Thoracic aorta (tissue), 2 donors: ENCODE measurements at places on chromosomes 7 and 10. TPM values are rescaled to one million over a fixed set of nuclear protein-coding genes. Genes with fewer than 3 reads are reported as not detected.

DNA sequence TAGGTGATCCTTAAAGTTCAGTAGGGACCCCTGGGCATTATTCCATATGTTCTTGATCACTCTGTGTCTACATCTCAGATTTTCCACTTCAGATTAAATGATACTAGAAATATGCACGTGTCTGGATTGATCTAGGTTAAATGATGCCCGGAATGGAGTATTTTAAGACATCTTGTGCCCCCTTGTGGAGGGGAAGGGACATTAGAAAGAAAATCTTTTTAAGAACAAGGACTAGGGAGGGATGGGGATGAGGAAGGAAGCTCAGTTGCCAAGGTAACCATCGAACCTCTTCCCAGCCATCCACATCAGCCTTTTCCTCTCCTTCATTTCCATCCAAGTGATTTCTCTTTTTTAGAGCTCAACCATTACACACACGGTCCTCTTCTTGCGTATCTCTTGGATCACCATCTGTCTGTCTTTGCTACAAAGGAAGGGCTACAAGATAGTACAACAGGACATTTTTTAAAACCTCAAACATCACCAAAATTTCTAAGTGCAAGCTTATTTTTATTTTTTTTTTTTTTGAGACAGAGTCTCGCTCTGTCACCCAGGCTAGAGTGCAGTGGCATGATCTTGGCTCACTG, 40.5 kb downstream of the PRSS2 start:
- no peaks in the 10 kb centered on the region for H3K4me1 ChIP-seq
- H3K27ac ChIP-seq: no peak overlapping the region
- H3K4me3 ChIP-seq: no peak overlapping the region
- H3K27me3 ChIP-seq: no peaks in the 10 kb centered on the region

GRCh38 chr7:8481752-8482446, 48.5 kb downstream of the NXPH1 start:
- H3K4me3 ChIP-seq: no peak overlapping the region
- no peaks in the 10 kb centered on the region for H3K27me3 ChIP-seq
- H3K27ac ChIP-seq: no peak overlapping the region
- DNase-seq: no peak
- no peaks in the 10 kb centered on the region for H3K36me3 ChIP-seq
- H3K4me1 ChIP-seq: no peaks in the 10 kb centered on the region

- DNase-seq: no peak
- H3K27ac ChIP-seq: peak within 1 kb of the TSS; percentile 23
- peak within 1 kb of the TSS; percentile 93 for H3K4me3 ChIP-seq
Measured at GRCh38 chr7:73718905-73719805, at the start of gene STX1A. Gene STX1A, minus strand, starts transcription at chr7:73719669. Its CDS starts 38 bp downstream, at chr7:73719631.

- peaks cover 41% of the 10 kb centered on the region for H3K4me1 ChIP-seq
- no peak for DNase-seq
- H3K27ac ChIP-seq: no peak overlapping the region
- no peaks in the 10 kb centered on the region for H3K27me3 ChIP-seq
Measured at GRCh38 chr10:114167985-114168384, 6.0 kb downstream of the CCDC186 start.

GRCh38 chr10:124357561-124357885, 61.2 kb downstream of the OAT start:
- H3K4me3 ChIP-seq: no peak overlapping the region
- no peak for DNase-seq
- H3K27ac ChIP-seq: no peak overlapping the region
- H3K36me3 ChIP-seq: no peaks in the 10 kb centered on the region
- no peaks in the 10 kb centered on the region for H3K27me3 ChIP-seq

DNA sequence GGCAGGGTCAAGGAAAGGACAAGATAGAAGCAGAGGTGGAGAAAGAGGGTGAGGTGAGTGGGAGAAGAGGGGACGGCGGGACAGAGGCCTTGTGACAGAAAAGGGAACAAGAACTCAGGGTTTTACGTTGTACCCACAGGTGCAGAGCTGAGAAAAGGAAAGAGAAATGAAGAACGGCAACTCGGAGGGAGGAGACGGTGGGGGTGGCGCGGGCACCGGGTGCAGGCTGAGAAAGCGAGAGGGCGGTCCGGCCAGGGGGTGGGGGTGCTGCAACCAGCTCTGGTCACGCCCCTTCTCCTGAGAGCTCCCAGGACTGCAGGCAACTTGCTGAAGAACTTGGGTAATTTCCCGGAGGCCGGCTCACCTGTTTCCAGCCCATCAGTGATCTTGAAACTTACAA, 65.3 kb downstream of the CARD11 start:
- H3K27me3 ChIP-seq: no peaks in the 10 kb centered on the region
- H3K4me3 ChIP-seq: peak overlapping the region; percentile 46
- no peak for DNase-seq
- no peaks in the 10 kb centered on the region for H3K4me1 ChIP-seq

GRCh38 chr10:43415544-43415943, 6.6 kb upstream of the HNRNPF start:
- no peak overlapping the region for H3K4me3 ChIP-seq
- H3K27me3 ChIP-seq: no peaks in the 10 kb centered on the region
- peaks cover 6% of the 10 kb centered on the region for H3K4me1 ChIP-seq
- H3K27ac ChIP-seq: no peak overlapping the region
- H3K36me3 ChIP-seq: no peaks in the 10 kb centered on the region

GRCh38 chr10:11328264-11329061, 283.0 kb downstream of the USP6NL start:
- DNase-seq: no peak
- H3K4me3 ChIP-seq: peak overlapping the region; percentile 56
- H3K4me1 ChIP-seq: peaks cover 20% of the 10 kb centered on the region
- H3K27ac ChIP-seq: peak overlapping the region; percentile 67

GRCh38 chr7:99010281-99010680, 131.9 kb downstream of the TRRAP start:
- H3K27me3 ChIP-seq: no peaks in the 10 kb centered on the region
- no peak overlapping the region for H3K4me3 ChIP-seq
- peaks cover 67% of the 10 kb centered on the region for H3K36me3 ChIP-seq

GRCh38 chr10:130016993-130017630, 53.0 kb upstream of the EBF3 start:
- no peak overlapping the region for H3K4me3 ChIP-seq
- no peaks in the 10 kb centered on the region for H3K36me3 ChIP-seq
- H3K4me1 ChIP-seq: no peaks in the 10 kb centered on the region
- H3K27me3 ChIP-seq: no peaks in the 10 kb centered on the region

DNA sequence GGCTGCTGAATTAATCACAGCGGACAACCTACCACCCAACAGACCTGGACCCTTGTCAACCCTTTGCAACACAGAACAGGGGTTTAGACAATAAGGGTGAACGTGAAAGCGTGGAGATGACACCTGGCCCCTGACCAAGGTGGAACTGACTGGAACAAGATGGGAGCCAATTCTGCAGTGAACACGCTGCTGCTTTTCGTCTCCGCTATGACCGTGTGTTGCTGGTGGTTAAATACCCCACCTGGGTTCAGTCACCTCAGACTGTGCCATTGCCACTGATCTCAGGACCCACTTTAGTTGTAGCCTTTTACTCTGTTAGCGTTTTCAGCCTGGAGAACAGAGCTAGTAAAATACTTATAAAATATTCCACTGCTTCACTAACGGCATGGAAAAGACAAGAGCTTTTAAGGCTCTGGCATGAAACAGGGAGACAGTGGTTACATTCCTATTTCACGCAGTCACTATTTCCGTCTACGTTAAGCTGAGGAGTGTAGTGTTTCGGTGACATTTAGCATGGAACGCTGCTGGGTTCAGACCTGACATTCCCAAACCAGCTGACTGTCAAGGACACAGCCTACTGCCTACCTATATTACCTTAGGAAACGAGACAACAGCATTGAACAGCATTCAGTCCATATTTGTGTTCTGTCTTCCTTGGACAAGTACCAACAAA, 119.5 kb upstream of the PRSS1 start:
- H3K4me1 ChIP-seq: no peaks in the 10 kb centered on the region
- no peaks in the 10 kb centered on the region for H3K27me3 ChIP-seq
- no peak overlapping the region for H3K27ac ChIP-seq
- no peak overlapping the region for H3K4me3 ChIP-seq
- DNase-seq: no peak

GRCh38 chr7:5218564-5219360, 28.7 kb downstream of the WIPI2 start:
- peaks cover 58% of the 10 kb centered on the region for H3K36me3 ChIP-seq
- H3K4me1 ChIP-seq: no peaks in the 10 kb centered on the region
- no peaks in the 10 kb centered on the region for H3K27me3 ChIP-seq

- H3K27ac ChIP-seq: no peak overlapping the region
- no peaks in the 10 kb centered on the region for H3K36me3 ChIP-seq
- DNase-seq: no peak
- no peaks in the 10 kb centered on the region for H3K27me3 ChIP-seq
Measured at GRCh38 chr10:42992156-42992956, 84.5 kb upstream of the RET start.

DNA sequence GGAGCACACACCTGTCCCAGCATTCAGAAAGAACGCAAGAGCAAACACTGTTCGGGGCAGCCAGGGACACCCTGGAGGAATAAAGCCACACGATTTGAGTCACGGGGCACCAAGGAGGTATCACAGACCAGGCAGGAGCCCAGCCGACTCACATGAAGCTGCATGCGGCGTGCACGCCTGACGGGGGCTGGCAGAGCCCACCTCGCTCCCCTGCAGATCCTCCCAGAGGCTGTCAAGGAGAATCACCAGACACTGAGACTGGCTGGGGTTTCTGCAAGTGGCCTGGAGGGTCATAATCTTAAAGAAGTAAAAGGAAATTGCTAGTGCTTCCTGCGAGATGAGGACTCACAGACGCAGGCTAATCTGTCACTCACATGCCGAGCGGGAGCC, 61.6 kb downstream of the TCERG1L start:
- no peaks in the 10 kb centered on the region for H3K4me1 ChIP-seq
- DNase-seq: no peak
- no peak overlapping the region for H3K4me3 ChIP-seq

- H3K4me1 ChIP-seq: no peaks in the 10 kb centered on the region
- no peaks in the 10 kb centered on the region for H3K36me3 ChIP-seq
- peak overlapping the region; percentile 33 for H3K4me3 ChIP-seq
- H3K27me3 ChIP-seq: no peaks in the 10 kb centered on the region
Measured at GRCh38 chr10:5840314-5841307, 27.4 kb upstream of the GDI2 start.

DNA sequence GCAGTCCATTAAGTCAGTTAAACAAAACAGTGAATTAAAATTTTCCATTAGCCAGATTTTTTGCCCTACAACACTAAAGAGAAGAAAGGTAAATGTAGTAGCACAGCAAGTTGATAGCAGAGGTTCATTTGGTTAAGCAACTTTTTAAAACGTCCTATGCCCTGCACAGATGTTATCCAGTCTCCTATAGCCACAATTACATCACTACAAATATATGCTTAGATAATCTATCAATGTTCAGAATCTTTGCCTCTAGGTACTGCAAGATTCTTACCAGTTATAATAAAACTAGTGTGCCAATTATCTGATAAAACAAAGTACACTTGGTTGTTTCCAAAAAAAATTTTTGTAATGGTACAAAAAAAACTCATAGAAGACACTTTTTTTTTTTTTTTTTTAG, 175.5 kb upstream of the MYO3A start:
- no peak overlapping the region for H3K4me3 ChIP-seq
- no peaks in the 10 kb centered on the region for H3K4me1 ChIP-seq
- H3K27ac ChIP-seq: no peak overlapping the region

GRCh38 chr10:124708246-124708779, 35.9 kb downstream of the FAM53B start:
- no peaks in the 10 kb centered on the region for H3K36me3 ChIP-seq
- peaks cover 23% of the 10 kb centered on the region for H3K4me1 ChIP-seq
- H3K27ac ChIP-seq: no peak overlapping the region
- no peak overlapping the region for H3K4me3 ChIP-seq
- DNase-seq: no peak

DNA sequence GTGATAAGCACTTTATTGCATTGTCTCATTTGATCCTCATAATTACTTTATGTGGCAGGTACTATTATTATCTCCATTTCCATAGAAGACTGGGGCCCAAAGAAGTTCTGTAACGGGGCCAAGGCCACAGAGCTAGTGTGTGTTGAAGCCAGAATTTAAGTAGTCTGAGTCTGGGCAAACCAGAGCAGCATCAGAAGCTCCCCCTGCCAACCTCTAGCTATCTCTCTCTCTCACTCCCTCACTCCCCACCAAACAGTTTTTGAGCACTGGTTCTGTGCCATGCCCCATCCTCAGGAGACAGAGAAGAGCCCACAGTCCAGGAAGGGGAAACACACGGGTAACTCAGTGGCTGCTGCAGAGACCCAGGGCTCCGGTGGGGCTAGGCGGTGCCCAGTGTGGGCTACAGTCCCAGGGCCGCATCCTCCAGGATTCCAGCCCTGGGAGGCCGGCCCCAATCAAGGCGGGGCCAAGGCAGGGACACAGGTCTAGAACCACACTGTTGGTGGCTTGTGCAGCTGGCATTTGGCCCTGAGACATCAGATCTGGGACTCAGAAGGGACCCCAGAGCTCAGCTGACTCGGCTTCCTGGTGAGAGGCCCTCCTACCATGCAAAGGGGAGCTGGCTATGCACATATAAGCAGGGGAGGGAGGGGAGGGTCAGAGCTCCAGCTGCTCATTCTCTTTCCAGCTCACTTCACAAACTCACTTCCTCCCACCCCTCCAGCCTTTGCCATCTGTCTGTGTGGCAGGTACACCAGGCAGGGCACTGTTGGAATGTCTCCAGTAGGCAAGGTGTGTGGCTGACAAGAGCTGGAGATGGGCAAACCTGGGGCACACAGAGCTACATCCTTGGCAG, 34.4 kb downstream of the COL13A1 start:
- H3K4me1 ChIP-seq: no peaks in the 10 kb centered on the region
- H3K36me3 ChIP-seq: no peaks in the 10 kb centered on the region
- H3K4me3 ChIP-seq: no peak overlapping the region
- DNase-seq: no peak
- H3K27me3 ChIP-seq: no peaks in the 10 kb centered on the region

GRCh38 chr10:21650353-21650752, 116.3 kb downstream of the MLLT10 start:
- no peaks in the 10 kb centered on the region for H3K36me3 ChIP-seq
- no peak for DNase-seq
- H3K27ac ChIP-seq: no peak overlapping the region
- no peak overlapping the region for H3K4me3 ChIP-seq
- H3K27me3 ChIP-seq: no peaks in the 10 kb centered on the region

DNA sequence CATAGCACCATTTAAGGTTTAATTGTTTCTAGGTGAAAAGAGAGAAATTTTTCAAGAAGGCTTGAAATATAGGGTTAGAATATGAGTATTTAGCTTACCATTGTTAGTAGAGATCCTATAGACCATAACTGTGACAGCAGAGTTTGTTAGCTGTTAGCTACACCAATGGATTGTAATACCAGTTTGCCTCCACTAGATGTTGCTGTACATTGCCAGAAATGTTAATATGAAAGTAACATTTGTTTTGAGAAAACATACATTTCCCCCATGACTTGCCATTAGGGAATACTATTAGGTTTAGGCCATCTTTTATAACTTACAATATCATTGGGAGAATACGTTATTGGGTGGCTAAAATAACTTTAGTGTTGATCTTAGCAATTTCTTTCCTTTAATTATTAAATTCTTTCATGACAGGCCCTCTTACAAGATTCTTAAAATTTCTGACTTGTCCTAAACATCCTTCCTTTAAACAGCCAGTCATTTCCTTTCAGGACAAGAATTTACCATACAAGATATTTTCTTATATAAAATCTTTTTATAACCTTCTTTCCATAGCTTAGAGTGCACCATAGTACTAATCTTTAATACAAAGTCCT, 39.5 kb downstream of the ZNF117 start:
- H3K4me3 ChIP-seq: no peak overlapping the region
- H3K4me1 ChIP-seq: peaks cover 12% of the 10 kb centered on the region
- peaks cover 3% of the 10 kb centered on the region for H3K27me3 ChIP-seq
- no peaks in the 10 kb centered on the region for H3K36me3 ChIP-seq

CTAGE6 gene
- 2.7 TPM for total RNA-seq

UTF1 gene
- total RNA-seq: not detected

GRID1 gene
- 0.27 TPM for total RNA-seq

CLDN12 gene
- 30.5 TPM for total RNA-seq

RPP30 gene
- total RNA-seq: 33.7 TPM
